ENCODE measurements at places on chromosomes 7 and 10.

DNA sequence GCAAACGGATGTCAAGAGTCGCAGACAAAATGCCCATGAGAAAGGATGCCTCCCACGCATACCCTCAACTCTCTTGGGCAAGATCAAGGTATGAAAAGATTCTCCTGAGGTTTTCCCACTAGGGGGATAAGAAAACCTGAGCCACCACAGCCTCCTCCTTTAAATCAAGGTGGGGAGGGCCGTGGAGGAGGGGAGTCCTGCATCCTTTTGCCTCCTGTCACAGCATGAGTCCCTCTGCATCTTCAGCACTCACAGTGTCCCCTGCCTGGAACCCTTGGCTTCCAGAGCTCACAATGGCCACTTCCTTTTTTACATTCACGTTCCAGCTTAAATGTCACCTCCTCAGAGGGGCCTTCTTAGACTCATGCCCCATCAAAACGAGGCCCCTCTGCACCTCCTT, 207.6 kb downstream of the GLI3 start:
- DNase-seq = no peak

DNA sequence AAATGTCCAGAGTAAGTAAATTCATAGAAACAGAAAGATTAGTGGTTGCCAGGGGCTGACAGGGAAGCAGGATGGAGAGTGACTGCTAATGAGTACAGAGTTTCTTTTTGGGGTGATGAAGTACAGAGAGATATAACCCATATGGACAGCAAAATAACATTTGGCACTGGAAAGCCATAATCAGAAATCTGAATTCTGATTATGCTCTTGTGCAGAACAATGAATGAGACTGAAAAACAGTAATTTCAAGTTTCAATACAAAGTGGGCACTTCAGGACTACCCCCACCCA, 4.5 kb downstream of the RHEB start:
- DNase-seq = no peak

- DNase-seq = no peak
Observed at GRCh38 chr10:11548065-11548767, 63.2 kb downstream of the USP6NL start.

- DNase-seq = no peak
Observed at GRCh38 chr10:110326351-110327032, 21.8 kb upstream of the SMNDC1 start.

GRCh38 chr7:17063045-17063383, 181.2 kb upstream of the AGR3 start:
- DNase-seq = no peak

DNA sequence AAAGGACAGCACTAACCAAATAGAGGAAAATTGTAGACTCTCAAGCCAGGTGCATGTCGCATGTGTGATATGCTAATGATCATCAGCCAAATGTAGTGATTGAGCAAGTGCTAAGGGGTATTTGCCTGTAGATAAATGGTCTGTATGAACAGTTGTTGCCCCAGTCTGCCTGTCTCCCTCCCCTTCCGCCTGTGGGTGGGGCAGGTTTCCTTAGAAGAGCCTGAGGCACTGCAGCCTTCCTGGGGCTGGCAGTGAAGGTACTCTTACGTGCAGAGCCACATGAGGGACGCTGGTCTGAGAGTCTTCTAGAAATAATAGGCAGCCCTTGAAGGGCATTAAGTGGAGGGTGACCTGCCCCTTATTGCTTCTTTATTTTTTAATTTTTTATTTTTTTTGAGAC, 152.1 kb downstream of the SNX10 start:
- no peak for DNase-seq

DNA sequence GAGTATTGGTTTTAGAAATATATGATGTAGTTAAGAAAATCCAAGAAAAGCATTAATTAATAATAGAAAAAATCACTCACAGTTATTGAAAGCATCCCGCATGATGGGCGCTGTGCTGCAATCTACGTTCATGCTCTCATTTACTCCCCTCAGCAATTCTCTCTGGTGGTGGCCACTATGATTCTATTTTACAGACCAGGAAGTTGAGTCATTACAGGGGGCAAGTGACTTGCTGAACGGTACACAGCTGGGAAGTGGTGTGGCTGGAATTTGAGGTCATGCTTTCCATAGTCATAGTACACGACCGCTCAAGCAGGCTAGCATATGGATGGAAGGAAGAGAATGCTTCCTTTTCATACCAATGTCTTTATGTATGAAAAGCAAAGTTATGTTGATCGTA, 117.4 kb downstream of the TES start:
- no peak for DNase-seq

DNA sequence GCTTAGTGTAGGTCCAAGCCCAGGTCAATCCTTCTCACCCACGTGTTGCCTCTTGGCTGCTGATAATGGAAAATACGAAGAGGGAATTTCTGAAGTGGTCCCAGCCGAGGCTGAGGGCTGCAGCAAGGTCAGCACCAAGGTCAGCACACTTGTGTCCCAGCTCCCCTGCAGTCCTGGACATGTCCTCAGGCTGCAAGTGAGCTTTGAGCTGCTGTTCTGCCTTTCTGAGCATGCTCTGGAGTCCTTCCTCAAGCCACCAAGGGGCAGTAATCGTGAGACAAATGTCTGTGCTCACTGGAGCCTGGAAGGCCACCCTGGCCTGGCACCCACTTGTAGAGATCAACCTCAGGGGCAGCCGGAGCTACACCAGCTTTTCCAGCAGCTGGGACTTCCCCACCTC, 28.3 kb downstream of the DRGX start:
- no peak for DNase-seq

- no peak for DNase-seq
Observed at GRCh38 chr7:156074084-156074483, 261.8 kb upstream of the SHH start.

GRCh38 chr7:37119296-37119860, 329.3 kb downstream of the ELMO1 start:
- no peak for DNase-seq

DNA sequence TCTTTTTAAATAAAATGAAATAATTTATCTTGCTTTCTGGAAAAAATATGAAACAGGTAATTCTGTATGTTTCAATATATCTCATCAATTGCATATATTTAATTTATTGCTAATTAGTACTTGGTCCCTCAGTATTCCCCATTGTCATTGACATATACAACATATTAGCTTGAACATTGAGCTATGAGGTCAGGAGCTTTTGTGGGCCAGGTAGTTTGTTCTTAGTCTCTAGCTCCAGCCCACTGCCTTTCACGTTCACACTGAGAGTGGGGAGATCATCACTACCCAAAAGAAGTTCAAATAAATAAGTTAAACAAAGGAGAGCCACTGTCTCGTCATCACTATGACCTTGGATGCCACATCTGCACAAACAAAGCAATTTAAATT, 54.7 kb upstream of the DKK1 start:
- DNase-seq = no peak

GRCh38 chr7:152180587-152180986, 155.1 kb downstream of the GALNT11 start:
- no peak for DNase-seq
